Activated CD8-positive, alpha-beta memory T cell treated with anti-CD3 and anti-CD28 coated beads for 4 hours (primary cell): ENCODE measurements at places on chromosomes 2 and 18.

DNA sequence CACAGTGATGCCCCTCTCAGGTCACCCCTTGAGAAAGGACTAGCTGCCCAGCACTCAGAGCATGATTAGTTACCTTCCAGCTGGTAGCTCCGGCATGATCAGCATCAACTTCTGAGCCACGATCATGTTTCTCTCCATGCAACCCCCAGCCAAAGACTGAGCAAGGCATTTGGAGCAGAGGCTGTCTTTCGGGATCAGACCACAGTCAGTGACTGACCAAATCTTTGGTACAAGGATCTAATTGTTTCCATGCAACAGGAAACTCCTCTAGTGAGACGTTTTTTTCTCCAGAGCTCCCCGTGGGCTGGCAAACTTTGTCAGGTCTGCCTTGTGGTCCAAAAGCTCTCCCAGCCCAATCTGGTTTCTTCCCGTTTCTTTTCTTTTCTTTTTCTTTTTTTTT, 244.3 kb downstream of the METTL4 start:
- no peak for DNase-seq

DNA sequence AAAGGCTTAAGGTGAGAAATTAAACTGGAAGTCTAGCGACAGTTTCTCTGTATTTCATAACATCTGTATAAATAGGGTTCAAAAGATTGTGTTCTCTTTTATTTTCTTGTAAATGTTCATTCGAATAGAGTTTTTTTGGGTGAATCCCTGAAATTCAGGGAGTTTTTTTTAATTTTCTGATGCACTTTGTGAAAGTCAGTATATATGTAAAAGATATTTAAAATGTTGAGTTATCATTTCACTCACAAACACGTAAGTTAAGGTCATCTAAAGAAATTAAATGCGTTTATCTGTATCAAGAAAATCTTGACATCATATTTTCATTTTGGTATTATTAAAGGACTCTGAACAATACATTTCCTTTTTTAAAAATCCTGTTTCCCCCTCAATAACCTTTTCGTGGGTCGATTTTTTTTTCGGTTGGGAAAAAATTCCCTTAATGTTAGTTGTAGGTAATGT, 3.4 kb downstream of the SP9 start:
- no peak for DNase-seq

- DNase-seq, result no peak
Measured at GRCh38 chr2:66447677-66448076, 12.8 kb downstream of the MEIS1 start.

- no peak for DNase-seq
Measured at GRCh38 chr2:122326471-122326870, 571.0 kb downstream of the TSN start.

- DNase-seq, result no peak
Measured at GRCh38 chr2:74290466-74291217, 52.6 kb downstream of the SLC4A5 start.

DNA sequence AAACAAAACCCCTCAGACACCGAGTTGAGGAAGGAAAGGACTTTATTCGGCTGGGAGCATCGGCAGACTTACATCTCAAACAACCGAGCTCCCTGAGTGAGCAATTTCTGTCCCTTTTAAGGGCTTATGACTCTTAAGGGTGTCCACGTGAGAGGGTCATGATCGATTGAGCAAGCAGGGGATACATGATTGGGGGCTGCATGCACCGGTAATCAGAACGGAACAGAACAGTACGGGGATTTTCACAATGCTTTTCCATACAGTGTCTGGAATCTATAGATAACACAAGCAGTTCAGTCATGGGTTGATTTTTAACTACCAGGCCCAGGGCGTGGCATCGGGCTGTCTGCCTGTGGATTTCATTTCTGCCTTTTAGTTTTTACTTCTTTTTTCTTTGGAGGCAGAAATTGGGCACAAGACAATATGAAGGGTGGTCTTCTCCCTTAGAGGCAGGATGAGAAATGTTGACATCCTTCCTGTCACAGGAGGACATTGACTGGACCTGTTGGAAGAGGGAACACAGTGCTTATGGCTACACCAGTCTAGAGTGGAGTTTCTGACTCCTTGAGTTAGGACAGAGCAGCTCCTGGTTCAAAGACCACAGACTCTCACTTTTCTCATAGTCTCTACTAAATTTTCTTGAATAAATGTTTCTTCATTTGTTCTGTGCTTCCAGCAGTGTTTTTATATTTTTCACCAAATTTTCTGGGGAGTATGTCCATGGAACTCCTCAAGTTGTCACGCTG, 35.8 kb downstream of the SPOPL start:
- DNase-seq, result no peak

GRCh38 chr2:430291-431040, 142.6 kb upstream of the ALKAL2 start:
- DNase-seq, result no peak

DNA sequence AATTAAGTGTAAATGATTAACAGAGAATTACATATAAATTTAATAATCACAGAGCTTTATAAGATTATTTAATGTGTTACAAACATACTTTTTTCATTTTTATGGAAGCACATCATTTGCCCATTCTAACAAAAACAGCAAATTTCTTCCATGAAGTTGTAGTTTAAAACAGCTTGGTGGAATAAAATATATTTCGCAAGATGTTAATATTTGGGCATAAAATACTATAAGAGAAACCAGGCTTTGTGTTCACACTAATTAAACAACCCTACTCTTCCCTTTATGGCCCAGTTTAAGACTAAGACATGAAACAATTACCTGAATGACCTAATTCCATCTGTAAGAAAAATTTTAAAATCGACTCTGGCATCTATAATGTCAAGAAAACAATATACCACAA, 69.4 kb downstream of the LNPK start:
- no peak for DNase-seq

DNA sequence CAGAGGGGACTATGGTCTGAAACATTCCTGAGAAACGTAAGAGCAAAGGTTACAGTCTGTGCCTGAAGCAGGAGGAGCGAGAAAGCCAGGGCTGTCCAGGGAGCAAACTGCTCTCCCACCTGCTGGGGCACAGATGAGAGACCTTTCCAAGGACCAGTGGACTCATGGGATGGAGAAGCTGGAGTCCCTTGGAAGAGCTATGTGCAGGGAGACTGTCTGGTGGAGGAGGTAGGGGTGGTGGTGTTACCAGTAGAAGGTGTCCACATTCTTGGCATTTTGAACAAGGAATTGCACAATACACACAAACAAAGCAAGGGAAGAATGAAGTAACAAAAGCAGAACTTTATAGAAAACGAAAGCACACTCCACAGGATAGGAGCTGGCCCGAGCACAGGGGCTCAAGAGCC, 97.9 kb upstream of the CYRIA start:
- no peak for DNase-seq

DNA sequence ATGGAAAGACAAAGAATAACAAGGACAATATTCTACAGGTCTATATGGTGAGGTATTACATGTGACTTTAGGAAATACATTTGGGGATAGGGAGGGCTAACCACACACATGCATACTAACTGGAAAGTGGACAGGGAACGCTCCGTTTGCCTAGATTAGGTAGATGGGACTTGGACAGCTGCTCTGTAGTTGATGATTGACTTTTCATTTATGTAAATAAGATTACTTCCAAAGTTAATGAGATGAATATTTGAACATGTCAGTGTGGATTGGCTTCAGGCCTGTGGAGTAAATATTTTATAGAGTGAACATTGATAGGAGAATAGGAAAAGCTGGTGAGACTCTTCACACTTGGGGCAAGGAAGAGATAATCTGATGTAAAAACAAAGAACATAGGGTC, 142.0 kb downstream of the NCK2 start:
- no peak for DNase-seq

- no peak for DNase-seq
Measured at GRCh38 chr2:81853341-81853740, 1548.8 kb upstream of the LRRTM1 start.

- no peak for DNase-seq
Measured at GRCh38 chr2:19261061-19261460, 97.4 kb downstream of the OSR1 start.

DNA sequence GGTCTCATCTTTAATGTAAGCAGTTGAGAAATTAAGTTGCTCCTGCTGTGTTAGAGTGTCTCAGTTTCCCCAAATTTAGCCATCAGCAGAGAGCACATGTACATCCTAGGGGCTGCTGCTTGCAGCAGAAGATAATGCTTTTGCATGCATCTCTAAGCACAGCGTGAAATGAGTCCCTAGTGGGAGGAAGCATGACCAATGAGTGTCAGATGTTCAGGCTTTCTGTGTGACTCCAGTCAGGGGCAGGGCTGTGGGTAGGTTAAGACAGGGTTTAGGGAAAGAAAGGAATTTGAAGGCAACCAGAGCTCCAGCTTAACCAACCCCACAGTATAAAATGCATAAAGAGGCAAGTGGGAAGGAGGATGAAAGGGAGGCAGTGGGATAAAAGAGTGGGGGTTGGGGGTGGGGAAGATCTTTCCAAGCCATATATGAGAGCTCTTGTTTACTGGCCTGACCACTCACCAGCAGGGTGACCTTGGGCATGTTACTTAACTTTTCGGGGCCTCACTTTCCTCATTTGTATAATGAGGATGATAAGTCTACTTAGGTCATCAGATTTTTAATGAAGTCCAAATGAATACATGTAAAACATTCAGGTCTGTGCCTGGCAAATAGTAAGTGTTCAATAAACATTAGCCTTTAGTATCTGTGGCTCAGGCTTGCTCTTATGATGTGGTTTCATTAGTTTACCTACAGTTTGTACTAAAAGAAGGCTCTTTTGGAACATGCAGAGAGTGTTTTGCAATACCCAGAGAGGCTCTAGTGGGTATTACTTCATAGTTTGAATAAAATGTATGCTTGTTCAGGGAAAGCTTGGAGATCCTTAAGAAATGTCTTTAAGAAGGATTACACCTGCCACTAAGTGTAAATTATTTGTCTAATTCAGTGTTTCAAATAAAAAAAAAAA, 42.7 kb upstream of the PELI1 start:
- DNase-seq, result no peak

DNA sequence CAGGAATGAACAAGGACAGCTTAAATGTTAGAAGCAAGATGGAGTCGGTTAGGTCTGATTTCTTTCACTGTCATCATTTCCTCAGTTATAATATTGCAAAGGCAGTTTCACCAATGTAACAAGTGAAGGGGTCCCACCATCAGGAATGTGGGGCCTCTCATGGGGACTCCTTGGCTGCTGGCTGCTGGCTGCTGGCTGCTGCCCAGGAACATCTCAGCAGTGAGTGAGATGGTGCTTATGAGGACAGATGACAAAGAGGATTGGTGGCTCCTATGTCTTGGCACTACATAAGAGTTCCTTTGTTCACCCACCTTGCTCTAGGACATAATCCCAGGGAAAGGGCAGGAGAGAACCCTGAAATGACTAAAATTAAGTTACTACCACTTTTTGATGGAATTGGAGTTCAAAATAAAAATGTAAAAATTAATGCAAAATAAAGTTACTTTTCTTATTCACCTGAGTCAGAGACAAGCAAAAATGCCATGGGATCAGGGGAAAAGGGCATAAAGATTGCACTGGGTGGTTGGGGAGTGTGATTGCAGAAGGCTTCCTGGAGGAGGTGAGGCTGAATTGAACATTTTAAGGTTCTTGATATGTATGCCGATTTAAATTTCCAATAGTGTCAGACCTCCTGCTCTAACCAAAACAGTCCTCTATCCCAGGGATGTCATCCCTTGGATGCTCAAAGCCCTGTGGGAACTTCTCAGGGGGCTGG, 23.4 kb downstream of the TMEM177 start:
- no peak for DNase-seq

DNA sequence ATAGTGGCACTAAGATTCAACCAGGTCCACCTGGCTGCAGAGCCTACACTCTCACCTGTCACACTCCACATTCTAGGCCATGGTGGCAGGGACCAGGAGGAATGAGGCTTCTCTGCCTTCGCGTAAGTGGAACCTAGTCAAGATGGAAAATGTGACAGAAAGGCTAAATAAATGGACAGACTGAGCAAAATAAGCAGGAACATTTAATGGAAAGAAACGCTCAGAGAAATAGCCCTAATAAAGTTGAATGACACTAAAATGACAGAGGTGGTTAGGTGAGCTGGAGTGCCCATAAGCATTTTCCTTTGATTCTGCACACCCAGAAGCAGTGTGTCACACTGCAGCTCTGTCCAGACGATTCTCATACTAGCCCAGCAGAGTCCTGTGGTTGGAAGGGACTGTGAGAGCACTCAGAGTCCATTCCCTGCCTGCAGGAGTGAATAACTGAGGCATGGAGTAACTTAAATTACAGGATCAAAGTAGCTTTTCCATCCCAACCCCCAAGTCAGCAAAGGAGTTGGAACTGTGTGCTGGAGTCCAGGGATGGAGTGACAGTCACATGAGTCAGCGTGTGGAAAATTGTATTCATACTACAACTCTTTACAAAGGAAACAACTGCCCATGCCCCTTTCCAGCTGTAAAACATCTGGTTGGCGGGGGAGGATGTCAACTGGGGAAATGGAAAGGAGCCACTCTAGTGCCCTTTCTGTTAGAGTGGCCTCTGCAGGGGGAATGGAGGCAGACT, 105.4 kb upstream of the LGALSL start:
- no peak for DNase-seq

DNA sequence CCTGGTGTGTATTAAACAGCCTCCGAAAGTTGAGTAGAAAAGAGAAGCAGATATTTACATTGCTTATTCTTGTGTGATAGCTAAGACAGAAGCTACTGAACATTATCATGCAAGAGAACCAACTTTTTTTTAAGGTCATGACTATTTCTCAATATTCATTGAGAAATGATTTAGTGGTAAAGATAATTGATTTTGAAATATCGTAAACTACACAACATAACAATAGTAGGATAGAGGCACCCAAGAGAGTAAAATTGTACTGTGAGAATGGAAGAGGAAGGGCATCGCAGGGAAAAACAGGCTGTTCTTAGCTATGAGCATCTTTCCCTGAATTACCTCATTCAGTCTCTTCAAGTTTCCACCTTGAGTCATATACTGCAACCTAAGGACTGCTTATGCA, 25.2 kb downstream of the HRH4 start:
- DNase-seq, result no peak

DNA sequence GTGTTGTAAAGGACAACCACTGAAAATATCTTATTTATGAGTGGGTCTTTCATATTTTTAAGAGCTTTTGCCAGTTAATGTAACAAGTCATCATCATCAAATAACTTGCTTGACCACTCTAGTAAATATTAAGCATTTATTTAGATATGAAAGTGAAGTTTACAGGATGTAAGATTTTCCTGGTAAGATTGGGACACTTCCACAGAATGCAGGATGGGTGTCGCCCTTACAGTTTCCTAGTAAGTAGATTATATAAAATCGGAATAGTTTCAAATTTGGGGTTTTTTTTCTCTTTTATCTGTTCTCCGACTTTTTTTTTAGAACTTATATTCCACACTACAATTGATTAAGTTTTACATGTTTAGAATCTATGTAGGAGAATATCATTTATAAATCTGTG, 14.8 kb upstream of the SLC40A1 start:
- no peak for DNase-seq

- no peak for DNase-seq
Measured at GRCh38 chr2:2117923-2118322, 213.2 kb downstream of the MYT1L start.

- no peak for DNase-seq
Measured at GRCh38 chr2:168949324-168949723, 48.2 kb downstream of the G6PC2 start.
